ENCODE measurements at places on chromosomes 6 and 20.

DNA sequence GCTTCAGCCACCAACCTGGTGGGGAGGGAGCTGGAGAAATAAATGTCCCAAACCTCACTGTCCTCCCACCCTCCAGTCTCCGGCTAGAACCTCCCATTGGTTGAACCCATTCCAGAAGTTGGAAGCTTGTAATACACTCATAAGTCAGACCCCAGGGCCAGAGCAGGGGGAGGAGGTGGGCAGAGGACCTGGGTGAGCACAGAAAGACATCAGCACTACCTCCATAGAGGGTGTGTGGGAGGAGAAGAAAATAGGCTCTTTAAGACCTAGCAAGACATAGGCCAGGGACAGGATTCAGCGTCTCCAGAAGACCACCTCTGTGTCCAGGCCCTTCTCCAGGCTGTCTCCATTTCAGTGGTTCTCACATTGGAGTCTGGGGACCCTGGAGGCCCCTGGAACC, 73.3 kb upstream of the TOP1 start:
- DNase-seq = no peak

- DNase-seq = no peak
Measured at GRCh38 chr6:71127374-71127773, 161.2 kb upstream of the OGFRL1 start.

GRCh38 chr20:4835244-4836177, 113.8 kb downstream of the PRND start:
- DNase-seq = no peak

- no peak for DNase-seq
Measured at GRCh38 chr6:169225131-169225576, 28.5 kb downstream of the THBS2 start.

DNA sequence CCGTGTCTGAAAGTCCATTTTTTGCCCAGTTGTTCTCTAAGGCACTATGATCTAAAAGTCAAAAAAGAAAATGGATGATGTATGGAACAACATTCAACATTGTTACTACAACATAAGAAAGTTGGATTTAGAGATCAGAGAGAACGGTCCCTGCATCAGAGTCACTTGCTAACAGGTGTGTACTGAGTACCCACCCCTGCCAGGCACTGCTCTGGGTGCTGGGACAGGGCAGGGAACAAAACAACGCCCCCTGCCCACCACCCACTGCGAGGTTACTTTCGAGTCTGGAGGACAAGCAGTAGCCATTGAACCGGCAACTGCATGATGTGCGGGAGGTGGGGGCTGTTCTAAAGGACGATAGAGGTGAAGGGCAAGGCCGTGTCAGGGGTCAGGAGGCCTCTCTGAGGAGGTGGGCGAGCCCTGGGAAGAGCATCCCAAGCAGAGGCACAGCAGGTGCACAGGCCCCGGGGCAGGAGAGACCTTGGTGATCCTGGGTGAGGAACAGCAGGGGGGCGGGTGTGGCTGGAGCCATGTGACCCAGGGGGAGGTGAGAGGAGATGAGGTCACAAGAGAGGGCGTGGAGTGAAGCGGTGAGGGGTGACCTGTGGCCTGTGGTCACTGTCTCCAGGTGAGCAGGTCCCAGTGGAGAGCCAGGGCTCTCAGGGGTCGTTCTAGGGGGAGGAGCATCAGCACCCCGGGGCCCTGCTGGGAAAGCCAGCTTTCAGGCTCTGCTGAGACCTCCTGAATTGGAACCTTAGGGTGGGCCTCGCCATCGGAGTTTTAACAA, 197.5 kb upstream of the SULF2 start:
- DNase-seq = no peak

DNA sequence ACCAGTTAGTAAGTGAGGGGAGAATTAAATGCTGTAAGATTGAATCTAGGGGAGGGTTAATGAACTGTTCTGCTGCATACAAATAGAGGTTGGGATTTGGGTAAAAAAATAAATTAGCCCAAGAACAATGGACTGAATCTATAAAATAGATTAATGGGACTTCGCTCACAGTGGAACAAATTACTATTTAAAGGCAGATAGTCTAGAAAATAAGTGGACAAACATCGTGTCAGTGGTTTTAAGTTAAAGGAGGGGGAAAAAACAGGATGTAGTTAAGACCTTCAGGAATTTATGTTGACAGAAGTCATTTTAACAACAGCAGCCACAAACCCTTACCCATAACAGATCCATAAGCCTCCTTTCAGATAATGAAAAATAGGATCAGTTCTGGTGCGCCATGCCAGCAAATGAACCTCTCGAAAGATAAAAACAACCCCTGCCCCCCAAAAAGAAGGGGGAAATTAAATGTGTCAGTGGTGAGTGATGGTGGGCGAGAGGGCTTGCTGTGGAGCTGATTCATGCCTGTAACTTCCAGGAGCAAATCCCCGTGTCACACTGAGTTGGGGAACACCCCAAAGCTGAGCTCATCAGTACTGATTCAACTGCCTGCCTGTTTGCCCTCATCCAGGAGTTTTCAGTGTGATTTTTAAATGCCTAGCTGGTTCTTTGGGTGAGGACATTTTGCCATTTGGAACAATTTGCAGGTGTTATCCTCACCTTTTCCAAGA, 86.8 kb downstream of the PPP1R14C start:
- DNase-seq = no peak

DNA sequence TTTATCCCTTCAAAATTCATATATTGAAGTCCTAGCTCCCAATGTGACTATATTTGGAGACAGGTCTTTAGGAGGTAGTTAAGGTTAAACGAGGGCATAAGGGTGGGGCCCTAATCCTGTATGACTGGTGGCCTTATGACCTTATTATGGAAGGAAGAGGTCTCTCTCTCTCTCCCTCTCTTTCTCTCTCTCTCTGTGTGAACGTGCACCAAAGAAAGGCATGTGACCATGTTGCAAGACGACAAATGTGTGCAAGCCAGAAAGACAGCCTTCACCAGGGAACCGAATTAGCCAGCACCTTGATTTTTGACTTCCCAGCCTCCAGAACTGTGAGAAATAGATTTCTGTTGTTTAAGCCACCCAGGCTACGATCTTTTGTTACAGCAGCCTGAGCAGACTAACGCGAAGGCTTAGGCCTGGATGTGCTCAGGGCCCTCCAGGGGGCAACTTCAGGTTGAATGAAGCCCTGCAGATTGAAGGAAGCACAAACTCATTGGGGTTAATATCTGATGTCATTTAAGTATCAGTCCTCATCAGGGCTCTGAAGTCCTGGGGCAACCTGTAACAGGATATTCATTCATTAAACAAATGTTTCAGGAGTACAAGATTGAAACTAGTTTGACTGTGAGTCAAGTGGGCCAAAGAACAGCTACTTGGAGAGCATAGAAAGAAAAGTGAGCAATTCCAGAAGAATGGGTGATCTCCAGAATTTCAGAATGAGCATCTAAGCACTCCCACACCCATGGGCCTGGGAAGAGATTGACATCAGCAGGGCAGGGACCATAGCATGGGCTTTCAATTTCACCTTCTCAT, 157.4 kb upstream of the TNFAIP3 start:
- no peak for DNase-seq

DNA sequence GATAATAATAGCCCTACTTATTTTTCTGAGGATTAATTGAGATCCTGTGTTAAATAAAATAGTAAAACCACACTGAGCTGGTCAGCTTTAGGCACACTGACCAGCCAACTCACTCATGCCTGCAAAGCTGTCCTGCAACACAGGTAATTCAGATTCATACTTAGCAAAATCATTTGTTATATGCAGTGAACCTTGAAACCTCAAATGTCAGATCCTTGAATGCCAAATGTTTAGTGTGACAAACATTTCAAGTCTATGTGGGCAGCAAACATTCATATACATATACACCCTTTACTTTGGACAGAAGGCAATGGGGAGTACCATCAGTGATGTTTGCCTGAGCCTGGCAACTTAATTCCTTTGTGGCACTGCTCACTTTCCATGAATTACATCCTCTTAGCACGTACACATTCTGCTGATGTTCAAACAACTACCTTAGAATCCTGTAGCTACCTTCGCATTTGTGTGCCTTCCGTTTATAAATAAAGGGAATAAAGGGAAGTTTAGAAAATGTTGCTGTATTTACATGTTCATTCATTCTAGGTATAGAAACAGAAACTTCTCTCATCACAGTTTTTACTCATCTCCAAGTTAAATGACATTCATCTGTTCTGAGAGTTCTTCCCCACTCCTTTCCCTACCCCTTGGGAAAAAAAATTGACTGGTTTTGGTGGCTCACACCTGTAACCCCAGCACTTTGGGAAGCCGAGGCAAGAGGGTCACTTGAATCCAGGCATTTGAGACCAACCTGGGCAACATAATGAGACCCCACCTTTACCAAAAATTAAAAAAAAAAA, 140.8 kb downstream of the ZFAND3 start:
- DNase-seq = no peak

- no peak for DNase-seq
Measured at GRCh38 chr6:15431762-15432483, 186.1 kb downstream of the JARID2 start.

DNA sequence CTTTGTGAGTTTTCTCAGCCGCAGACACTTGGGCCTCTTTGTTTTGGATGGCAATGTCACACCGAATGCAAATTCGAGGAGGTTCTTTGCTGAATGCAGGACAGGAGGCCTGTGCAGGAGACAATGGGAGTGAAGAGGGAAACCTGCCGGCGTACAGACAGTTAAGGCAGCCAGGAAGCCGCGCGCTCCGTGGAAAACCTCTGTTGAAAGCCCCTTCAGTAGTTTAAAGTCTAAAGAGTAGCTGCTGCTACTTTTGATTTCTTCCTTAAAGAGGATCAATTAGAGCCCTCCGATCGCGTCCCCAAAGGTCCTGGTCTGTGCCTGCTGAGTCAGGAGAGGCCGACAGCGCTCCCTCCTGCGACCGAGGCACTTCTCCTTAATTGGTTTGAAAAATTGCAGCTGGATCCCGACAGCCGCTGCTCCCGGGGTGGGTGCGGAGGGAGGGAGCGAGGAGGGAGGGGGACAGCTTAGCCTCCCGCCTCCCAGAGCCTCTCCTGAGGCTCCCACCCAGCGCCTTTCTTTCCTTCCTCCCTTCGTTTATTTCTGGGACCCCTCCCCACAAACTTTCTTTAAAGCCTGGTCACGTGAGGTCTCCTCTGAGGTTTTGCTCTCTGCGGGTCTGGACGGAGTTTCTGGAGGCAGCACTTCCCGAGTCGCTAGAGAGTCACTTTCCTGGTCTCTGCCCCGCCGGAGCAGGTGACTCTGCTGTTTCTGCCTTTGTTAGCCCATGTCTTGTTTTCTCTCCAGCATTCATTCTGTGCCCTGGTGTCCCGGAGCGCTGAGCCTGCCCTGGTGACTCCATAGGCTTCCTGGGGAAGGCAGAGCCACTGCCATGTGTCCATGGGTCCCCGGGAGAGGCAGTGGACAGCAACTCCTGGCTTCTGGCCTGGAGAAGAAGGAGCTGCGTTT, 22.3 kb upstream of the RPP40 start:
- peak; percentile 63 for DNase-seq

DNA sequence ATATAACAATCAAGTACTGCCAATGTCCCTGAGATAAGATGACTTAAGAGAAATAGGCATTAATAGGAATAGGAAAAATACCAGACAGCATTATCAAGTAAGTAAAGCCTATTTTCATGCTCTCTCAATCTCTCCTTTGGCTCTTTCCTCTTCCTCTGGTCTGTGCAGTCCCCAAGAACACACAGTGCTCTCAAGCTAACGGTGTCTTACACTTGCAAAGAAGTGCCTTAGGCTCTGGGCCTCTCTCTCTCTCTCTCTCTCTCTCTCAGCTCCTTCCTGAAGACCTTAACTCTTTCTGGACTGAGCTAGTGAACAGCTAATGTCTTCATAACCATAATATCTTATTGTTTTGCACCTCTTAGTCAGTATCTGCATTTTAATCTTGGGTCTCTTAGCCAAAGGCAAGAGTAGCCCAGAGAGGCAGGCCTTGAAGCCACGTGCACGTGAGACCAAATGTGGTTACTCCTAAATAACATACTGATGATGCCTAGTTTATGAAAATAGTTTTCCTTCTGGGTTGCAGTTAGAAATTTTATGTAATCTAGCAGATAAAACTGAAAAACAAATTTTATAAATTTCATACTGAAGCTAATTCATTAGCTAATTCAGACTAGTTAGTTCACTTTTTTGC, 70.8 kb downstream of the TPD52L1 start:
- DNase-seq = no peak

Measured in HEK293T (cell line).